Left renal cortex interstitium (tissue), 4 donors: ENCODE measurements at places on chromosomes 3 and 15.

GRCh38 chr15:57730876-57731275, 24.4 kb downstream of the POLR2M start:
- DNase-seq: no peak

GRCh38 chr3:16396202-16396601, 117.3 kb downstream of the RFTN1 start:
- DNase-seq: no peak

DNA sequence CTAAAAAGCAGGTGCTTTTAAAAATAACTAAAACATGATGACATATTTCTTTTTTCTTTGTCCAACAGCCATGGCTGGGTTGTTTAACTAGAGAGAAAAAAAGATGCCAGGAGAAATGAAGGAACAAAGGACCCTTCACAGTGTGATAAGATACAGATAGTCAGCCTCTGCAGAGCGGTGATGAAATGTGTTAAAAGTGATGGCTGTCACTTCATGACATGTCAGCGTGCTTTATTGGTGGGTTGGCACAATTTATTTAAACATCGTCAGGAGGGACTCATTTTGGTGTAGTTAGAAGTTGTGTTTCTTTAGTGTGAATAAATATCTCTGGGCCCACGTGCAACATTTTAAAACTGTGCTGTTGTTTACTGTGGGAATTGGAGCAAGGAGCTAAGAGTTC, 887.4 kb upstream of the CFAP20DC start:
- DNase-seq: no peak

DNA sequence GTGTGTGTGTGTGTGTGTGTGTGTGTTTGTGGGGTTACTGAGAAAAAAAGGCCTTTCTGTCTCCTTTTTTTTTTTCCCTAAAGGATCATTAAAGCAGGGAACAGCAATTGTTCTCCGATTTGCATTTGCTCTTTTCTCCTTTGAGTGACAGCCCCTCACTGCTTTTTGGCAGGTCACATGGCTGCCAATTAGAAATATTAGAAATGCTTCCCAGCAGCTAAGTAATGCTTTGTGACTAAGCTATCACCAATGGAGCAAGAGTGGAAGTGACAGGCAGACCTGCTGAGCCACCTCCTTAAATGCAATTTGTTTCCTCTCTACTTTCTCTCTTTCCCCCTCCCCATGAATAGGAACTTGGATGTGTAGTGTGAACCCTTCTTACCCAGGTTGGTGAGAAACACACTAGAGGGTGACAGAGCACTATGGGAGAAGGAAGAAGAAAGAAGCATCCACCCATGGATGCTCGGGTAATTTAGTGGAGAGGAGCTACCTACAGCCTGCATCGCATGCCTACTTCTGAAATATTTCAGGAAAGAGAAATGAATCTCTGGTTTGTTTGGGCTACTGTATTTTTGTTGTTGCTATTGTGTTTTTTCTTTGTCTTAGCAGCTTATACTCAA, 165.2 kb upstream of the PDZRN3 start:
- DNase-seq: no peak

DNA sequence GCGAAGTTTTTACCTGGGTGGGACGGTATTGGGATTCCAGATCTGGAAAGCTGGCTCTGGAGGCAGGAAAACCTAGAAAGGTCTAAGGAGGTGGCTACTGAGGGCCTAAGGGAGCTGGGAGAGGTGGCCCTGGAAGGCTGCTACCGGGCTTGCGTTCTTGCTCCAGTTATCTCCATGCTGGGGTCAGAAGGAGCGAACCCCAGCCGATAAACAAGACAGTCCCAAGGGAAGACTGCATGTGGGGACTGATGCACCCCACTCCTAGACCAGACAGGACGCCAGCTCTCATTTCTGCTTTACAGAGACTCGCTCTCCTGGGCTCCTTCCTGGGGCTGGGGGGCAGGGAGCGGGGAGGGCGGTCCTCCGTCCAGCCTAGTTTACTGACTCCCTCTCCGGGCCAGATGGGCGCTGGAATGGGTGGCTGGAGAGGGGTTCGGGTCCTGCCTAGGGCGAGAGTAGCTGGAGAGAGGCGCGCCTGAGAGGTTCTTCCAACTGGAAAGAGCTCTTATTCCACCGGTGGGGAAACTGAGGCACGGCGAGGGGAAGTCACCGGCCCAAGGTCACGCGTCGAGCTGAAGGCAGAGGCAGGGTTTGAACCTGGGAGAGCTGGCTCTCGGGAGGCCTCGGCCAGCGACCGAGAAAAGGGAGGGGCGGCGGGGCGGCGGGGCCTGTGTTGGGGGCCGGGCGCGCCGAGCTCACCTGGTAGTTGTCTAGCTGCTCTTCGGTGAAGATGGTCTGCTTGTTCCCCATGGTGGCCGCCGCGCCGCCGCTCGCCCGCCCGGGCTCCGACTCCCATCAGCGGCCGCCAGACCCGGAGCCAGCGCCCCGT, 565 bp downstream of the CIB2 start:
- no peak for DNase-seq

DNA sequence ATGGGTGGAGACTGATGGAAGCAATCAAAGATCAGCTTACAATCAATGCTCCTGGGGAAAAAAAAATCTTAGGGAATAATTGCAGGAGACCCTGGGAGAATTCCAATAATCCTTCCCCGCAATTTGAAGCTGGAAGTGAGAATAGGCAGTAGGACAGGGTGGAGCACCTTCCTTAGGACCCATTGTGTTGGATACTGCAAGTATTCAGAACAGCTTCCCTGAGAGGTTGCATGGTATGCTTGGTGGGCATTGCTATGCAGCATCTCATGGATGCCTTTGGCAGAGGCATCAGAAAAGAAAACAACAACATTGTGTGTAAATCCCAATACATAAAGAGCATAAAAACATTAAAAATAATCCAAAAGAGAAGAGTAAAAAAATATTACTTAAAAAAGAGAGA, 24.6 kb upstream of the DUT start:
- DNase-seq: no peak

DNA sequence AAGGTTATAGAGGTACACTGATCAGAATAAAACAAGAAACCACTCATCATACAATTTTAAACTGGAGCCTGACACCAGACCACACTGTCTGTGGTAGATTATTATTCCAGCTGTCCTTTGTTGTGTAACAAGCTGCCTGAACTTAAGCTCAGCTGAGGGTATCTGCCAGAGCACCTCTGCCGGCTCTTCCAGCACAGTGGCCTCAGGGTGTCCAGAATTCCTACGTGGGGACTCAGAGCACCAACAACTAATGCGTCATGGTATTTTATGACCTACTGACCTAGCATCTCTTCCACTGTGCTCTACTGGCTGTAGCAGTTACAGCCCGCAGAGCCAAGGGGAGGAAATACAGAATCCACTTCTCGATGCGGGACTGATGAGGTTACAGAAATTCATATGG, 15.6 kb upstream of the RAF1 start:
- DNase-seq: no peak

DNA sequence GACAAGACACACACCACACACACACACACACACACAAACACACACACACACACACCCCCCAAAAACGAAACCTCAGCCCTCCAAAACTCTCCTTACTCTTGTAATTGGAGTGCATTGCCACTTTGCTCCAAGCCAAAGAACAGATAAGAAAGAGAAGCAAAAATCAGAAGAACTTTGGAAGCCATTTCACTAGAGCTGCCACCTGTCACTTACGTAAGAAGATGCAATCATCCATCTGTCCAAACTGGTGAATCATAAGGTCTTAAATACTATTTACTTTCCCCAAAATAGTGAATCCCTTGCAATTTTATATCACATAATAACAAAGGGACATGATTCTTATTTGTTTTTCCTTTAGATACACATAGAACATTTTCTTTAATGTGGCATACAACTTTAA, 285.4 kb downstream of the ZBTB20 start:
- DNase-seq: no peak

- DNase-seq: no peak
Observed at GRCh38 chr3:154954757-154955156, 125.4 kb upstream of the MME start.

DNA sequence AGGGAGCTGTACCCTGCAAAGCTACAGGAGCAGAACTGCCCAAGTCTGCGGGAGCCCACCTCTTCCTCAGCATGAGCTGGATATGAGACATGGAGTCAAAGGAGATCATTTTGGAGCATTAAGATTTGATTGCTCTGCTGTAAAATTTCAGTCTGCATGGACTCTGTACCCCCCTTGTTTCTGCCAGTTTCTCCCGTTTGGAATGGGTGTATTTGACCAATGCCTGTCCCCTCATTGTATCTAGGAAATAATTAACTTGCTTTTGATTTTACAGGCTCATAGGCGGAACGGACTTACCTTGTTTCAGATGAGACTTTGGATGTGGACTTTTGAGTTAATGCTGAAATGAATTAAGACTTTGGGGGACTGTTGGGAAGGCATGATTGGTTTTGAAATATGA, 18.3 kb downstream of the RNF13 start:
- DNase-seq: no peak

- DNase-seq: no peak
Observed at GRCh38 chr15:45378913-45379262, 544 bp upstream of the GATM start.

DNA sequence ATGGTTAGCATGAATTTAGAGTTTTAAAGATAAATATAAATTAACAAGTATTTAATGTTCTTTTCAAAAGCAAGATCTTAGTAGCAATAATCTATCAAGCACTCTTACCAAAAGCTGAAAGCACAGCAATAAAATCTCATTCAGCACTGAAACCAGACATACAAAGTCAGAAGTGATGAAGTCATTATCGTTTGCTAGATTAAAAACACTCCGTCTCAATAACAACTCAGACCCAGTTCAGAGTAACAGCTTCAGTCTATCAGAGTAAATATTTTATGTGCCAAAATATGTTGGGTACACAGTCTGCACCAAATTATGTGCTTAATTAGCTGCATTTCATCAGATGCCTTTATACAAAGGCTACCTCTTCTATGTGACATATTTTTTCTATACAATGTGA, 41.6 kb downstream of the CPA3 start:
- no peak for DNase-seq

GRCh38 chr3:40751666-40752065, 226.9 kb downstream of the ZNF621 start:
- DNase-seq: no peak

DNA sequence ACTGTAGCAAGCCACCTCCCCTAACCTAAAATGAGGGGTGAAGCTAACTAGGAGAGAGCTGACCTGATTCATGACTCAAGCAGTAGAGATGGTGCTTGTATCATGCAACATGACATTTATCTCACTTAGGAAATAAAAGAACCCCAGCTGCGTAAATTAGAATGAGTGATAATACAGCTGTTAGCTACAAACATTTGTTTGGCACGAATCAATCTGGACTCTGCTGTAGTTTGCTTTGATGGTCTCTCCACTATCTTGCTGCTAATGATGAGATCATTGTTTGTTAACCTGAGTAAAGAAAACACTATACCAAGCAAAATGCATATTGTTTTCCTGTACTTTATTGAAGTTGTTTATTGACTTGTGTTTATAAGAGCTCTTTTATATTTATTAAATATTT, 92.6 kb downstream of the ALDH1A2 start:
- no peak for DNase-seq

- DNase-seq: no peak
Observed at GRCh38 chr3:169619793-169620192, 43.7 kb downstream of the MECOM start.

- no peak for DNase-seq
Observed at GRCh38 chr3:150806185-150806835, 43.3 kb upstream of the SIAH2 start.

GRCh38 chr3:13053420-13053819, 19.8 kb downstream of the IQSEC1 start:
- no peak for DNase-seq

- no peak for DNase-seq
Observed at GRCh38 chr3:114154321-114154821, 24.5 kb downstream of the DRD3 start.

GRCh38 chr3:141237701-141238521, 6.3 kb downstream of the PXYLP1 start:
- DNase-seq: no peak

DNA sequence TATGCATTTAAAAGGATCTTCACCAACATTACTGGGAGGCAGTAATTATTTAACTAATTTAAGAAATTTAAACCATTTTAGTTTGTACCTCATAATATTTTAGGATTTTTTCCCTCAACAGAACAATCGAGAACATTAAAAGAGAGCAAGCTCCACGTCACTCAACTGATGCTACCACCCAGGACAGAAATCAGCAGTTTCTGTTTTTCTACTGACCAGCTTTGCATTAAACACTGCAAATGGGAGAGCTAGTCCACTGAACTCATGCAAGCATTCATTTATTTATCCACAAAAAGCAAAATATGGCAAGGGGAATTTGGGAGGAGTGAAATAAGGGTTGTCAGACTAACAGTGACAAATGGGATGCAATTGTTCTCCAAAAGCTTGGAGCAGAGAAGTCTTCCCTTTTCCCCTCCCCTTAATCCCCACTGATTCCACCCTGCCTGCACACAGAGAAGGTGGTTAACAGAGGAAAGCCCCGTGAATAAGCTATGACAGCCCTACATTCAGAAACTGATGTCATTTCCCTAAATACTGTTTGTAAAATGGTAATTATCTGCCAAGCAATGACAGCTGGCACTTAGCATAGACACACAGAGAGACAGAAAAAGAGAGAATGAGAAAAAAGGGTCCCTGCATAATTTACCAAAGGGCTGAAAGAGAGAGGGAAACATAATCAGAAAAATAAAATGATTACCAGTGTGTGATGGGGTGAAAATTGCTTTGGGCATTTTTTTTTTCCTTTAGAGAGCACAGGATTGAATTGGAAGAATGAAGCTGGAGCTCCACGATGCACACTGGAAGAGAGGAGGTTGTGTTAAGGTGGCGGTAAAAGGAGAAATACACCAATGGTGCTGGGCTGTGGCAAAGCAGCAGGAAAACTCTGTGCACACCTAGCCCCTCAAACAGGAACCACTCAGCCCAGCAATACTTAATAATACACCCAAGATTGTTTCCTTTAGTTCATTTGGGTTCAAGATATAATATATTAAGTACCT, 777.4 kb downstream of the TUSC7 start:
- DNase-seq: no peak

- DNase-seq: no peak
Observed at GRCh38 chr3:61574854-61575253, 13.5 kb downstream of the PTPRG start.

DNA sequence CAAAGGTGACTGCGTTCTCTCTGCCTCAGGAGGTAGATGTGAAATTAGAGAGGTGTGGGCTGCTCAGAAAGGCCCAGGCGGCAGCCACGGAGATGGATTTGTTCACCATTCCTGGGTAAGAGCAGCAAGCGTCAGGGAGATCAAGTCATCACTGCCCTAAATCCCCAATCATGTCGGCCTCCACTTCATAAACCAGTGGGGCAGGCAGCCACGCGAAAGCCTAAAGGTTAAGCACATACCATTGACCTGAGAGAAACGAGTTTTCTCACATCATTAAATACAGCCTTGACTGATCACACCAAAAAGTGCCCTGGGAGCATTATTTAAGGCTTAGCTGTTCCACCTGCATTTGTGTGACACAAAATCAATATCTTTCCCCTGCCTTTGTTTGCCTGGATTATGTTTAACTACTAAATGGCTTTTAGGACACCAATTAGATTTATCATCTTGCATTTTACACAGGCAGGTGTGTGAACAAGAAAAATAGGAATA, 50.7 kb upstream of the FOXB1 start:
- no peak for DNase-seq
